ENCODE measurements at places on chromosomes 2 and 18.

- no peak for DNase-seq
Measured at GRCh38 chr2:146228020-146228393, 1616.8 kb upstream of the ACVR2A start.

- DNase-seq: no peak
Measured at GRCh38 chr2:43460611-43461365, 135.1 kb downstream of the THADA start.

DNA sequence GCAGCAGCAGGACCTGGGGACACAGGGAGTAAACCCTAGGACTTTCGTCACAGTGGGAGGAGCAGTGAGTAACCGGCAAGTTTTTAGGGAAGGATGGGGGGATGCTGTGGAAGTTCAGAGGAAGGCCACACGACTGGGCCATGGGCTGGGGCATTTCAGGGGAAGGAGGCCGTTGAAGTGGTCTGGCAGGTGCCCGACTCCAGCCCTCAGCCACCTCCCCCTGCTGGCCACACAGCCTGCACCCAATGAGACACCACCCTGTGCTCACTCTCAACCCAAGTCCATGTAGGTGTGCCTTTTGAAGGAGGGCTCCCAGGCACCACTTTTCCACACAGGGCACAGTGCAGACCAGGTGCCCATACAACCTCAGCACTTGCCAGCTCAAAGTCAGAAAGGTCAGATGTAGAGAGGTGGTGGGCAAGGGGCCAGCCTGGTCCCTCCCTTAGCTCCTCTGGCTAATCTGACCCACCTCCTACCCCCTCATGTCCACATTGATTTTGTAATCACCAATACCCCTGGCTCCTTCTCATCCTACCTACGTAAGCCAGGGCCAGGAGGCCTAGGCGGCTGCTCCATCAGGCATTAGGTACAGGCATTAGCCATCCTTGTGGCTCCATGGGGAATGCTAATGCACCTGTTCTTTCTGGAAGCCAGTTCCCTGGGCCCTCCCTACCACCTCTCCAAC, 211.2 kb downstream of the SMAD2 start:
- DNase-seq: no peak

GRCh38 chr2:188119112-188119838, 172.4 kb upstream of the GULP1 start:
- no peak for DNase-seq

DNA sequence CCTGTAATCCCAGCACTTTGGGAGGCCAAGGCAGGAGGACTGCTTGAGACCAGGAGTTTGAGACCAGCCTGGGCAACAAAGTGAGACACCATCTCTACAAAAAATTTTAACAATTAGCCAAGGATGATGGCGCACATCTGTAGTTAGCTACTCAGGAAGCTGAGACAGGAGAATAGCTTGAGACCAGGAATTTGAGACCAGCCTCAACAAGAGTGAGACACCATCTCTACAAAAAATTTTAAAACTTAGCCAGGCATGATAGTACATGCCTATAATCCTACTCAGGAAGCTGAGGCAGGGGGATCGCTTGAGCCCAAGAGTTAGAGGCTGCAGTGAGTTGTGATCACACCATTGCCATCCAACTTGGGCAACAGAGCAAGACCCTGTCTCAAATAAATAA, 7.0 kb downstream of the MEMO1 start:
- DNase-seq: no peak

DNA sequence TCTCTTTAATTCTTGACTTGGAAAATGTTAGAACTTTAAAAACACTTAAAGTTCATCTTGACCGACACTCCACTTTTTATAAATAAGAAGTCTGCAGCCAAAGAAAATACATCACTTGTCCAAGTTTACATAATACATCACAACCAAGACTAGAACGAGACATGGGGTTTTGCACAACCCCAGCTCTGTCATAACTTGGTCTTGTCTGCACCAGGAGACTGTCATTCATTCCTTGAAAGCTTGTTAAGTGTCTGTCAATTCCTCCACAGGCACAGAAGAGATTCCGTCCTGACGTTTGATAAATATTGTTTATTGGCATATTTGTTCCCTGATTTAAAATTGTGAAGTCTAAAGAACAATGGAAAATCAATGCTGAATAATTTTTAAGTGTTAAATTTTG, 139.5 kb upstream of the SETBP1 start:
- no peak for DNase-seq

GRCh38 chr18:67919316-67919715, 402.8 kb upstream of the DSEL start:
- DNase-seq: no peak

- DNase-seq: no peak
Measured at GRCh38 chr2:231359948-231360347, 35.6 kb upstream of the B3GNT7 start.

DNA sequence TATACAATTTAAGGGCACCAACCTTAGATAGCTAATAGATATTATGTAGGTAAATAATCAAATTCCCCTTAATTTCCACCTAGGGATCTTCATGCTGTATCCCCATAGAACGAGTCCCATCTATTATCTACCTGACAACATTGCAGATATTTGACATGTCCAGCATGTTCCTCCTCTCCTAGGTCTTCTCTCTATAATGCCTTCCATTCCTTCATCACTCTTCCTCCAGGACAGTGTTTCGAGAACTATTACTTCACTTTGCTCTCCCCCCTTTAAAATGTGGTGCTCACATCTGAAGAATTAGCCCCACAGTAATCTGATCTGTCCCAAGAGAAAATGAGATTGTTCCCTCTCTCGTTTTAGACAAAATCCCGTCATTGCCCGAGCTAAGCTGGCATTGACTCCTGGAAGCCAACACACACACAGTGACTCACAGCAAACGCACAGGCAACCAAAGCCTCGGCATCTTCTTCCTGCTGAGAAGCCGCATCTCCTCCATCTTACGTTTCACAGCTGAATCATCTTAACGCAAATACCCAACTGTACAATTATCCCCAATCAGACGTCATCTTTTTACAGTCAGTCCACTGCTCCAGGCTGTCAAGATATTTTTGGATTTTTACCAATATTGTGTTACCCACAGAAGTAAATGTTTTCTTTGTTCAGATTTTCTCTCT, 162.9 kb upstream of the AGAP1 start:
- no peak for DNase-seq

GRCh38 chr2:238132463-238133450, 5.7 kb upstream of the KLHL30 start:
- no peak for DNase-seq

- DNase-seq: no peak
Measured at GRCh38 chr2:28950941-28951630, 30.0 kb upstream of the TOGARAM2 start.

DNA sequence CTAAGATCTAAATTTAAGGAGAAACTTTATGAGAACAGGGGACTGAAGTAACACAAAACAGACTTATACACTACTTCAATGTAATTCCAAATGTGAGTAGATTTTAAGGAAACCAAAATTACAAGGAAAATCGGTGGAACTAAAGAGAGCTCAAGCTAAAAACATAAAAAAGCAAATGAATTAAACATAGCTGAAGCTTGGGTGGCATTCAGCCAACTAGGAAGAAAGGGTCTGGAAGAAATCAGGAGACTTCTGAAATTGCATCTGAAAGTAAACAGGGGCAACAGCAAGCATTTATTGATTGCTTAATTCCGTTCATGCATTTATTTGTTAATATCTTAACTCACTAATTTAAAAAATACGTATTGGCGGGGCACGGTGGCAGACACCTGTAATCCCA, 727.3 kb upstream of the PKDCC start:
- DNase-seq: no peak

DNA sequence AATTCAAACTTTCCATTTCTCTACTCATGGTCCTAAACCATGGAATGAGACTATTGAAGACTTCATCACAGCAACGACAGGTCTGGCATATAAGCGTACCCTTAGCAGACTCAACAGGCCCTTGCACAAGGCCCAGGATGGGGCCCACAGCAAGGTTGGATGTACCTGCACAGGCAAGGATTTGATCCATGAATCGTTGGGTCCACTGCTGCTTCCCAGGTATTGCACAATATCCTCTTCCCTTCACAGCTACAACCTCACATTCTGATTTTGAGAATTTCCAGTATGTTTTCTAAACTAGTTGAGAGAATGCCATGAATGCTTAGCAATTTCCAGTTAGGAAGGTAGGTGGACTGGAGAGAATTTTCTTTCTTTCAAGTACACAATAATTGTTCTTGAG, 515.8 kb downstream of the SUCLG1 start:
- DNase-seq: no peak
